Hindlimb muscle (tissue), 1 donor: ENCODE measurements at places on chromosomes 16 and 17.

DNA sequence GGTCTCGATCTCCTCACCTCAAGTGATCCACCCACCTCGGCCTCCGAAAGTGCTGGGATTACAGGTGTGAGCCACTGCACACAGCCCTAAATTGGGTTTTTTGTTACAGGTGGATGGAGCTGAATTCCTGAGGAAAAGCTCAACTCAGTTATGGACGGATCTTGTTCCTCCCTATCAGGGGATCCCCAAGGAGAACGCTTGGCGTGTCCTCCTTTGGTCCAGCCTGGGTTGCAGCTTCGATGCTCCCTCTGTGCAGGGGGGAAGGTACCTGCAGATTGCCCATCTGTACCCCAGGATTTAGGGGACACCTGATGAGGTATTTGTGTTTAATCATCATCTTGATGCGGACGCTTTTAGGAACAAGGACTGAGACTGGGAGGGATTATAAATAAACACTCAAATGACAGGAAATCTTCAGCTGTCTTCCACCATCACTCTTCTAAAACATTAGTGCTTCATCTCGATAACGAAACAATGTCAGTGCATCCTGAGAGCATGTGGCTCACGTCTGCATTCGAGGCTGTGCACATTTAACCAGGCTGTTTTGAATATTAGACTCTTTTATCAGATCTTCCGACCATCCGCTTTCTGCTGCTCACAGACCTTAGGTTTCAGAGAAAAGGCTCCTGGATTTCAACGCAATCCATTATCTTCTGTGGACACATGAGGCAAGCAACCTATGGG is 18.2 kb upstream of the MEIOB start:
- DNase-seq: no peak

GRCh38 chr16:57000271-57001025 is 11.1 kb downstream of the NLRC5 start:
- no peak for DNase-seq

- DNase-seq: no peak
These were observed 105.8 kb upstream of the ADAMTS18 start for GRCh38 chr16:77540646-77541045.

- no peak for DNase-seq
These were observed 49.6 kb upstream of the CLEC19A start for GRCh38 chr16:19235886-19236285.
